ENCODE measurements at places on chromosomes 2 and 18. TPM values are rescaled to one million over a fixed set of nuclear protein-coding genes. Genes with fewer than 3 reads are reported as not detected.

The POTEC gene
- not detected for total RNA-seq

DNA sequence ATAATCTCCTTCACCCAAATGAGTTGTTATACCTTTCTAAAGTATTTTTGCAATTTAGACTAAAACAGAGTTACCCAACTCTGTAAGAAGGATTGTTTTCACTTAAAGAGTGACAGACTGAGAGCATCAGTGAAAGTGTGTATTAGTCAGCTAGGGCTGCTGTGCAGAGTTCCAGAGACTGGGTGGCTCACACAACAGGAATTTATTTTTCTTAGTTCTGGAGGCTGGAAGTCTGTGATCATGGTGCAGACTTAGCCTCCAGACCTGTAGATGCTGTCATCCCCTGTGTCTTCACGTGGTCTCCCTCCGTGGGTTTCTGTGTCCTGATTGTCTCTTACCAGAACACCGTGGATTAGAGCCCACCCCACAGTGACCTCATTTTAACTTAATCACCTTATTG lies 40.0 kb downstream of the BCL2L11 start:
- DNase-seq: peak; percentile 43

- no peak for DNase-seq
Observed at GRCh38 chr2:241094172-241094571, 7.9 kb downstream of the MTERF4 start.

DNA sequence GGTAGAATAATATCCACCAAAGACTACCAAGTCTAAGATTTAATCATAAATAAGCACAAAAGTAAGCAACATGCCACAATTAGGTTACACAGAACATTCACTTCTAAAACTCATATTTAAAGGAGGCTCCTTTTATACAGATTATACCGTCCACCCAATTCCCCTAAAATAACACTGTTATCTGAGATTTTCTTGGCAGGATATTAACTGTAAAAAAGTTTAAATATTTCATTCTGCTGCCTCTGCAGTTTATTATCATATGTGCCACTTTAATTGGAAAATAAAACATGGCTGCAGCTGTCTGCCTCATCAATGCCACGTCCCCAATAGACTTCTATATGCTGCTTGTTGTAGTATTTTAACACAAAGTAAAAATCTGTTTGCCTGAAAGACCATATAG lies 140.9 kb downstream of the DTNB start:
- no peak for DNase-seq

The MAP3K19 gene
- total RNA-seq: not detected

DNA sequence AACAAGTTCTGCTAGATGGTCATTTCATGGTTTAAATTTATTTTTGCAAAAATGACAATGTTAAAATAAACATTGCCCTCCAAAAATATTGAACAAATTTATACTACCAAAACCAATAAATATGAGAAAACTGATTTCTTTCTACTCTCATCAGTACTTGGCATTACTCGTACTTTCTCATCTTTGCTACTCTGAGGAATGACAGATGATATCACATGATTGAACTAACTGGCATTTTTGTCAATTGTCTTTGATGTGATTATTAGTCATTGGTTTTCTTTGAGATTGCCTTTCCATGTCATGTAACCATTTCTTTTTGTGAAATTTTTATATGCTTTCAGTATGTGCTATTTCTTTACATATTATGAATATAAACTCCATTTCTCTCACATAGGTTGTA lies 167.0 kb upstream of the ITGA4 start:
- no peak for DNase-seq

DNA sequence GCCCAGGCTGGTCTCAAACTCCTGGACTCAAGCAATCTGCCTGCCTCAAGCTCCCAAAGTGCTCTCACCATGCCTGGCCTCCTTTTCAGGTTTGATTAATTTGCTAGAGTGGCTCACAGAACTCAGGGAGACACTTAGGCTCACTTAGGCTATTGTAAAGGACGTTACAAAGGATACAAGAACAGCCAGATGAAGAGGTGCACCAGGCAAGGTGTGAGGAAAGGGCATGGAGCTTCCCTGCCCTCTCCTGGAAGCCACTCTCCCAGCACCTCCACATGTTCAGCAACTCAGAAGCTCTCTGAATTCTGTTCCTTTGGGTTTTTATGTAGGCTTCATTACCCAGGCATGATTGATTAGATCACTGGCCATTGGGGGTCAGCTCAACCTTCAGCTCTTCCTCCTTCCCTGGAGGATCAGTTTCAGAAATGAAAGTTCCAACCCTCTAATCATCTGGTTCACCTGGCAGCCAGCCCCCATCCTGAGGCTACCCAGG lies 78.7 kb upstream of the RGPD5 start:
- DNase-seq: no peak

GRCh38 chr18:56825878-56826277 lies 174.7 kb downstream of the WDR7 start:
- DNase-seq: no peak

DNA sequence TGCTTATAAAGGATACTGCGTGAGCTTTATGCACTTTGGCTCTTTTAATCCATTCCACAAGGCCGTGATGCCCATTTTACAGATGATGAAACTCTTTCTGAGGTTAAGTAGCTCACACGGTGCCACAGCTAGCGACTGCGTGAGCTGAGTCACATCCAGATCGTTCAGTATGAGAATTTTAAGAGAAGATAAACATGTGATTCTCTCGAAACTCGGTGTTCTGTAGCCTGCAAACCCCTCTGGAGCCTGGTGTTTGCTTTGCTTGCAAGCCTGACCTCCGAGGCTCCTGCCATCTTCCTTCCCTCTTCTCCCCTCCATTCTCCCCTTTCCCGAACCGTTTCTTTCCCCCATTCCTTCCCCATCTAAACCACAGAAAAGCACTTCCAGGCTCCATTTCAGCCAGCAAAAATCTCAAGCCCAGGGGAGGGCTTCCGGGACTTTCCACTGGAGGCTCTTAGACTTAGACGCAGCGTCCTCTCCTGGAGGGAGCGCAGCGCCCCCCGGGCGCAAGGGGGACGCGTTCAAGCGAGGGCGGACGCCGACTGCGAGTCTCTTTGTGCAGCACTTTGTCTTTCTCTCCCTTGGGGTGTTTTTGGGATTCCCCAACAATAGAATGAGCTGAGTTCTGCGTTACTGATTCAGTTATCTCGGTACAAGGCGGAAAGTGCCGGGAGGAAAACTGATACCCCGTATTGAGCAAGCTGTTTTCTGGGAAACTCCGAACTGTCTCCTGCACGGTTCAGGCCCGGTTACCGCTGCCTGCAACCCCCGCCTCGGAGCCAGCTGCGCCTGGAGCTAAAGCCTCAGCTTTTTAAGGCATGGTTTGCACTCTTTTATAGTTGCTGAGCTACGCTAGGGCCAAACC lies 38.0 kb downstream of the CYP1B1 start:
- no peak for DNase-seq

- DNase-seq: no peak
Observed at GRCh38 chr2:59985923-59986322, 567.5 kb downstream of the BCL11A start.

The ACYP2 gene
- 3.2 TPM for total RNA-seq

DNA sequence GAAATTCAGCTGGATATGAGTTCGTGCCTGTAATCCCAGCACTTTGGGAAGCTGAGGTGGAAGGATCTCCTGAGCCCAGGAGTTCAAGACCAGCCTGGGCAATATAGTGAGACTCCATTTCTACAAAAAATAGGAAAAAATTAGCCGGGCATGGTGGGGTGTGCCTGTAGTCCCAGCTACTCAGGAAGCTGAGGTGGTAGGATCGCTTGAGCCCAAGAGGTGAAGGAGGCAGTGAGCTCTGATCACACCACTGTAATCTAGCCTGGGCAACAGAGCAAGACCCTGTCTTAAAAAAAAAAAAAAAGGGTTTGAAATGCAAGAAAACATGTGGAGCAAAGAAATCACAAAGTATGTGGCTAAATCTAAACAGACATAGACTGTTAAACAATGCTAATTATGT lies 9.8 kb downstream of the CGREF1 start:
- no peak for DNase-seq

DNA sequence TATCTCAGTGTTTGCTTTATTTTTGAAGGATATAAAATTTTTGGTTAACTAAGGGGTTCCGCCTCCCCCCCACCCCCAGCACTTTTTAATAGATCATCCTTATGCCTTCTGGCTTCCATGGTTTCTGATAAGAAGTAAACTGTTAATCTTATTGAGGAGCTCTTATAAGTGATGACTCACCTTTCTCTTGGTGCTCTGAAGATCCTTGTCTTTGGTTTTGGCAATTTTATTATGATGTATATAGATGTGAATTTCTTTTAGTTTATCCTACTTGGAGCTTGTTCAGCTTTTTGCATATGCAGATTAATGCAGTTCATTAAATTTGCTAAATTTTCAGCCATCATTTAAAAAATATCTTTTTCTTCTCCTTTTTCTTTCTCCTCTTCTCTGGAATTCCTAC lies 91.7 kb upstream of the CTAGE1 start:
- no peak for DNase-seq
